ENCODE measurements at places on chromosomes 1 and 21. TPM values are rescaled to one million over a fixed set of nuclear protein-coding genes. Genes with fewer than 3 reads are reported as not detected.

KLHL17 gene
- 17.0 TPM for total RNA-seq

CR1L gene
- total RNA-seq, result not detected

FAM131C gene
- total RNA-seq, result 2.3 TPM

NCF2 gene
- total RNA-seq, result 1.6 TPM

DNA sequence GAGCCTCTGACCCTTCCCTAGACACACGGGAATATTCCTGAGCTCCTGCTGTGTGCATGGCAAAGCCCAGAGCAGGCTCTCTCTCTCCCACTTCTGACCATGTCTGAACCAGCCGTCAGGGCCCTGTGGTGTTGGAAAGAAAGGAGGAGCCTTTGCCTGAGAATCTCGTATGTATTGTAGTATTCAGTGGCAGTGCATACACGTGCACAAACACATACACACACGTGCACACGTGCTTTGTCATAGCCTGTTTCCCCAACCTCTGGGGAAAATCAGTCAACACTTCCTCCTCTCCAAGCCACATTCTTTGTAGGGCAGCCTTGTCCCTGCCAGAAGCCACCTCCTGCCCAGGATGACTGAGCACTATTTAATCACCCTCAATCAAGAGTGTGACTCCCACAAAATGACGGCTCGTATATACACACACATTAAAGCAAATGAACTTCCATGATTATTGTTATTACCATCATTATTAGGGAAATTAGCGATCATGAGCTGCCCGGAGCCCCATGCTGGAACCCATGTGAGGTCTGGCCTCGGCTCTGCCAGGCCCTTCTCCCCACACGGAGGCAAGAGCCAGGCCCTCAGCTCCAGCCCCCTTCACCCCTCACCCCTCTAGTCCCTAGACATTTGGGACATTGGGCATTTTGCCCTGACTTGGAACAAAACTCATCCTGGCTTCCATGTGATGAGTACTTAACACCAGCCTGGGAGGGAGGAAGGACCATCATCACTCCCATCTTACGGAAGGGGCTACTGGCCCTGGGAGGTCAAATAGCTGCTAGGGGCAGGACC, 331.9 kb downstream of the NPHP4 start:
- no peak for DNase-seq

- DNase-seq, result peak; percentile 34
Observed at GRCh38 chr1:44025816-44026215, 5.4 kb downstream of the SLC6A9 start.

GRCh38 chr21:43354026-43354420, 72.9 kb downstream of the SIK1 start:
- peak; percentile 37 for DNase-seq

- DNase-seq, result no peak
Observed at GRCh38 chr1:222697203-222697602, 15.1 kb downstream of the AIDA start.

DNA sequence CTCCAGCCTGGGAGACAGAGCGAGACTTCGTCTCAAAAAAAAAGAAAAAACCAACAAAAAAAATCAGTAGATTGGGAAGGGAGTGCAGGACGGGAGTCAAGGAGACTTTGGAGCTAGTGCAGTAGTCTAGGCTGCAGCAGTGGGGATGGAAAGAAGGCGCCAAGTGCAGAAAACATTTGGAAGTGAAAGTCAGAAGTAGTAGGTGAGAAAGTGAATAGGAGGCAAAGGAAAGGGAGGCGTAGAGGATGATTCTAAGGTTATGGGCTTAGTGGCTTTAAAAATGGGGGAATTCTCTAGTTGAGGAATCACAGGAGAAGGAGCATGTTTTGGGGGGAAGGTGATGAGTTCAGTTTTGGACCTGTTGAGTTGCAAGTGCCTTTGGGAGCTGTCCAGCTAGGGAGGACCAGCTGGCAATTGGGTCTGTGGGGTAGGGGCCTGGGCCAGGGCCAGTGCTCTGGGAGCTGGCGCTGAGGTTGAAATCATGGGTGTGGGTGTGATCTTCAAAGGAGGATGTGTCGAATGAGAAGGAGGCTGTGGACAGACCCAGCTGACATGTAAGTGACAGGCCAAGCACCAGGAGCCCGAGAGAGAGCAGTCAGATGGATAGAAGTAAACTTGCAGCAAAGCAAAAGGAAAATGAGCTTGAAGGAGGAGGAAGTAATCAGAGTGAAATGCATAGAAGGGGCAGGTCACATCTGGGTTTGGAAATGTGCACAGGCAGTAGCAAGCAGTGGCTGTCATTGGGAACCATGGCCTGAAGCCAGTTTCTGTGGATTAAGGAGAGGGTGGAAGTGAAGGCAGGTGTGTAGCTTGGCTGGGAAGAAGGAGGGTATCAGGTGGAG, 15.8 kb downstream of the TMCC2 start:
- DNase-seq, result no peak

DNA sequence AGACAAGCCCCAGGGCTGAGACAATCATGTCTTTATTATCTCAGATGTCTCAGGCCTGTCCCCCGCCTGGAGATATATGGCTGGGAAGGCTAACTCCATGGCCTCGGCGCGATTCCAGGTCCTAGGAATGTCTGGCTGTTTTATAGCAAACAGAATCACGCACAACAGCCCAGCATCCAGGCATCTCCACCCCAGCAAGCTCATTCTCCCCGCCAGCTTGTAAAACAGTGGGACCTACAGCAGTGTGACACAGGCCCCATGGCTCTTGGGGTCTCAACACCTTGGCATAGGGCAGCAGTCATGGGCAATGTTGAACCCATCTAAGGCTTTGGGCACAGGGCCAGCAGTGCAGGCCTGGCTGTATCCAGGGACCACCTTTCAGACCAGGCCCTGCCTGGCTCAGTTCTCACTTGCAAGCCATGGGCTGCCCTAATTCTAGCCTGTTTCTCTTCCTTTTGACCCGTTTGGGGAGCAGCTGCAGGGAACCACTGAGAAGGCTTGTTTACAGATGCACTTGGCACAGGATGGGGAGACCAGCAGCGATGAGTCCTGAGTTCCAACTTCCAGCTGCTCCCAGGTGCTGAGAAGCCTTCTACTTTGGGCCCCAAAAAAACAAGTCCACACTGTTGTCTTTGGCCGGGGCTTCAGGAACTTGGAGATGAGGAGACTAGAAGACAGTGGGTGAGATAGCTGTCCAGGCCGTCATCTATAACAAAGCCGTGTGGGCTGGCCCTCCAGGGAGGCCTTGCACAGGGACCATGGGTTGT, 34.4 kb downstream of the WNT4 start:
- no peak for DNase-seq

GRCh38 chr1:228742281-228742860, 7.1 kb downstream of the RHOU start:
- no peak for DNase-seq

Measured in Peyer's patch (tissue), 4 donors.